ENCODE measurements at places on chromosomes 6 and 20.

GRCh38 chr20:49928411-49929141 lies 7.6 kb upstream of the RNF114 start:
- peak; percentile 81 for DNase-seq

- peak; percentile 44 for DNase-seq
Measured at GRCh38 chr6:168956884-168957730, 296.5 kb downstream of the THBS2 start.

DNA sequence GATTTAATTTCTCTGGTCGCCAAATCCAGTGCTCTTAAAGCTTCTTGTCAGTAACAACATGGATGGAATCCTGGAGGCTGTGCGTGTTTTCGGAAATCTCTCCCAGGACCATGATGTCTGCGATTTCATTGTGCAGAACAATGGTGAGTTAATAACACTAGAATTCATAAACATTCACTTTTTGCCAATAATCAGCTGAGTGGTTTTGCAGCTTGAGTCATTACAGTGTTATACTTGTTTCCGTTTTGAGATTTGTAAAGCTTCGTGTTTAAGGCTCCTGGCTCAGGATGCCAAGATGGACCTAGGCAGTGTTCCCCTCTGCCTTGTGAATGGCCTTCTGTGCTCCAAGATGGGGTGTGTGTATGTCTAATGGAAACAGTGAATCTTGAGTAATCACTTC lies 113.8 kb downstream of the ARMC2 start:
- DNase-seq = no peak

DNA sequence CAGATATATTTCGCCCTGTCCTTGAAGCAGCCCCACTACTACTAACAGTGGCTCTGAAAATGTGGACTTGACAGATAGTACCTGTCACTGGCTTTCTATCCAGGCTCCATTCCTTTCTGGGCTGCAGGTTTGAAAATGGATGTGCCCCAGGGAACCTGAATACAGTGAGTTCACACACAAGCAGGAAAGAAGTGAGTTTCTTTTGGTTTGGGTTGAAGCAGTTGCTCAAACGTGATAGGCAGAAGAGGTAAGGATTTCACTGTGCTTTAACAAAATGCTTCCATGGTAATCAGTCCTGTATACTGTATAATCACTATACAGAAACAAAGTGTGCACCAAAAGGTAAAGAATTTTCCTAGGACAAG lies 382.9 kb downstream of the PRKN start:
- no peak for DNase-seq

DNA sequence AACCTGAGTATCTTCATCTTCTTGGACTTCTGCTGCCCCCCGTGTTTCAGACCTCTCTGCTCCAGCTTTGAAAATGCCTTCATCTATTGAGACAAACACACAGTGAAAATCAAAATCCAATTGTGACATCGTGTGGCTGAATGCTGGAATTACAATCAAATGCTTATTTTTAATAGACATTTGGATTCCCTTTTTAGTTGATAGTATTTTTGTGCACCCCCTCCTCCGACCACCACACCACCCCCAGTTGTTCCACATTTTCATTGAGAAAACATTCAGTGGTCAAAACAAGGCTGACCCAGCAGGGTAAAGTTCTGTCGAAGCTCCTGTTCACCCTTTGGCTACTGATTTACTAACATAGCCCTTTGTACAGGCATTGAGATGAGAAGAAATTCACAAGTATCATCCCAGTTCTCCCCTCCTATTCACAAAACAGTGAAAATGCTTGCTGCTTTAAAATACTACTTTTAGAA lies 79.0 kb downstream of the NRSN1 start:
- DNase-seq = peak; percentile 38

GRCh38 chr6:3711776-3712175 lies 39.7 kb downstream of the PXDC1 start:
- DNase-seq = no peak

DNA sequence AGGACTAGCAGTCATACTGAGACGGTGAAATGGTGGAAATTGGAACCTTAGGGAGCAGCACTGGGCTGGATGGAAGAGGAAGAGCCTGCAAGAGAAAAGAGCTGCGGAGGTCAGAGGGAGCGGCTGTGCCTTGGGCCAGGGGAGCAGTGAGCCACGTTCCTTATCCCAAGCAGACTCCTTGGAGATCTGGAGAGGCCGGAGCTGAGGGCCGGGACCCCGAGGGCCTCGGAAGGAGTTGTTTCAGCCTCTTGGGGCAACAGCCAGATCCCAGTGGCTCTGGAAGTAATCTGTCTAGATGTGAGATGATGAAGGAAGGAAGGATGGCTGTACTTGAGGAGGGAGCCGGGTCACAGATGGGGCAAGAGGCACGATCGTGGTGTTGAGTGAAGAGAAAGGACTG lies 16.1 kb downstream of the PCMTD2 start:
- no peak for DNase-seq

- DNase-seq = no peak
Measured at GRCh38 chr20:9161311-9161710, 92.4 kb downstream of the PLCB4 start.

DNA sequence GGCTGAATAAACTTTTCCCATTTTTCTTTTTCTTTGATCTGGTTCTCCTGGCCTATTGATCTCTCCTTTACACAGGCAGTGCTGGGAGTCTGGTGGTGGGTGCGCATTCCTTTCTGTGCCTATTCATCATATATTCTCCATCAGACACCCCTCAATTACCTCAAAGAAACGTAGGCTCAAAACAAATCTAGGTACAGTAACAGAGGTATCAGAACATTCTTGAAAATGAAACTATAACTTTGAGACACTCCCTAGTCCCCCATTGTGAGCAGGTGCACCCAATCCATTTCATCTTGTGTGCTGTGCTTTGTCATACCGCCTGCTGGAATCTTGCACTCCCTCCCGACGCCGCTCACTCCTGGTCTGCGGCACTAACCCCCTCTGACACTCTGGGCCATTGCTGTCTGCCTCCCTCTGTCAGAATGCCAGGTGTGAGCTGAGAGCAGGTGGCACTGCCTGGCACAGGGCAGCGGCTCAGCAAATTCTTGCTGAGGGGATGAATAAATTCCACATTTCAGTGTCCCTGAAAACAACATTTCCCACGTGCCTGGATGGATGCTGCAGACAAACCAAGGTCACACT lies 303.4 kb upstream of the EXOC2 start:
- DNase-seq = no peak

- DNase-seq = no peak
Measured at GRCh38 chr20:20713244-20713765, 861 bp upstream of the RALGAPA2 start.

- DNase-seq = no peak
Measured at GRCh38 chr6:3297006-3297405, 38.3 kb downstream of the PSMG4 start.

GRCh38 chr6:161951126-161951525 lies 677.3 kb upstream of the AGPAT4 start:
- no peak for DNase-seq

GRCh38 chr6:137928286-137928685 lies 61.2 kb downstream of the TNFAIP3 start:
- no peak for DNase-seq

DNA sequence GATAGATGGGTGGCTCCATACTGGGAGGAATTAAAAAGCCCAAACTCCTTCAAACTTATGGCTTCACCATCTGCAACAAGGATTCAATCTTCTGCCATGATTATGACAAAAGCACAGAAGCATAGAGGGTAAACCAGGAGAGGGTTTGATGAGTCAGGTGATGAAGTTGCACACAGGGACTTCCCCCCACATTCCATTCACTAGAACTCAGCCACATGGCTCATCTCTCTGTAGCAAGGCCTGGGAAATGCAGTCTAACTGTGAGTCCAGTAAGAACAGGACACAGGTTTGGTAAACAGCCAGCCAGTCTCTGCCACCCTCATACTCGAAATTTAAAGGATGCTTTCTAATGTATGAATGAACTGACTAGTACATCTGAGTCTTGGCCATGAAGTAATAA lies 142.9 kb downstream of the HIVEP2 start:
- no peak for DNase-seq

DNA sequence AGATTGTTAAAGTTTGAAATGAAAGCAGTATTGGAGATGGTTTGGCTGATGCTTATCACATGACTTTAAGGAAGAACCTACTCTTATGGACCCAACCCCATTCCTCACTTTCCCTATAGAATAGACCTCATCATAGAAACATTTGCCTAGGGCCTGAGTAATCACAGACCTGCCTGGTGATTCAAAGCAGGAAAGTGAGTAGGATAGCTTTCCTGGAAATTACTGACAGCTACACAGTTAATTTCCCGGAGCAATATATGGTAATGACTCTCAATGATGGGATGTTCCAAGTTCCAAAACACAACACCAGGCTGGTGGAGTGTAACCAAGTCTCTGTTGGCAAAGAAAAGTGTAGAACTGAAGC lies 233.8 kb downstream of the SIM1 start:
- DNase-seq = no peak

- no peak for DNase-seq
Measured at GRCh38 chr20:49320460-49320859, 42.6 kb upstream of the ZNFX1 start.

DNA sequence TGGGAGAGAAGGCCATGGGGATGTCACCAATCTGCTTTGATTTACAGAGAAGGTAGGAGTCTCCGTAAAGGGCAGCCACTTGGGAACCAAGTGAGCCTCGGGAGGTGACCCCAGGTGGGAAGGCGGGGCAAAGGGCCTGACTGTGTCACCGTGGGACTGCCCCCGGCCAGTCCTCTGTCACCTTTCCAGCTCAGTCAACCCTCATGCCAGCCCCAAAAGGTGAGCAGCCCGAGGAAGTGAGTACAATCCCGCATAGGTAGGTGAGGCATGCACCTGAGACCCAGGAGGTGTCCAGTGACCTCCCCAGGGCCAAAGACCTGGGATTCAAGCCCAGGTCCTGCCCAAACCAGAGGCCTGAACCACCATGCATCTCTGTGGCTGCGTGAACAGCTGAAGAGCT lies 36.2 kb downstream of the BMP7 start:
- no peak for DNase-seq

DNA sequence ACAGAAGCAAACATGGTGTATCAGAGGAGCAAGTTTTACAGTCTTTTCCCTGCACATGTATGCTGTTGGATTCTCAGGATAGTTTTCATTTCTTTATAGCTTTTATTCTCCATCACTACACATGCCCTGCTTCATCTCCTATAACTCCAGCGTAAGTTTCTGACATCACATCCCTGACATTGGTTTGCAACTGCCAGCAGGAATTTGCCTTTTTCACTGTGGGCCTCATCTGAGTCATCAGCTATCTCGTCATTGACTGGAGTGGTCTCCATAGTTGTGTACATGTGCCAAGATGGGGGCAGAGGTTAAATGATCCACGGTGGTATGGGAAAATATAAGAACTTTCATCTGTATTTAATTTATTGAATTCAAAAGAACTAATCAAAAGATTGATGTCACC lies 96.7 kb downstream of the SLX4IP start:
- DNase-seq = no peak

- no peak for DNase-seq
Measured at GRCh38 chr6:152566103-152566875, 70.9 kb downstream of the SYNE1 start.

DNA sequence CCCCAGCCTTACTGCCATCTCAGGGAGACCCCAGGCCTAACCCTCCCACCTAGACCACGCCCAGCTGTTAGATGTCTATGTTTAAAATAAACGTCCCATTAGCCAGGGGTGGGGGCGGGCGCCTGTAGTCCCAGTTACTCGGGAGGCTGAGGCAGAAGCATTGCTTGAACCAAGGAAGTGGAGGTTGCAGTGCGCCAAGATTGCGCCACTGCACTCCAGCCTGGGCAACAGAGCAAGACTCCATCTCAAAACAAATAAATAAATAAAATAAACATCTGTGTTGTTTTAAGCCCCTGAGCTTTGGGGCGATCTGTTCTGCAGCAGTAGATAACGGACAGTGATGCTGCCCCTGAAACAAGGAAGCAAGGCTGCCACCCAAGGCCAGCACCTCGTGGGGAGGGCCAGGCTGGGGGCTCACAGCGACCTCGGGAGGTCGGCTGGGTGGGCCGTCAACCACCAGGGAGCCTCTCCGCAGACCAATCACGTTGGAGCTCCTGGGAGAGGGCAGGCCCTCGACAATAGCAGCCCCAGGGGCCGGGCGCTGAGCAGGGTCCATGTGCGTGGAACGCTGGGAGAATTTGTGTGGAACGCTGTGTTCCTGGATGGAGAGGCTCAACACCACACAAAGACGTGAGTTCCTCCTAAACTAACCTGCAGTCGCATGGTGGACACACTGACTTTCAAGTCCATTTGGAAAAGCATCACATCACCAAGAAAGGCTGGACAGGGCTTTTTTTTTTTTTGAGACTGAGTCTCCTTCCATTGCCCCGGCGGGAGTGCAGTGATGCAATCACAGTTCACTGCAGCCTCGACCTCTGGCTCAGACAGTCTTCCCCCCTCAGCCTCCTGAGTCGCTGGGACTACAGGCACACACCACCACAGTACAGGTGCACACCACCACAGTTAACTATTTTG lies 1.0 kb upstream of the HELZ2 start:
- no peak for DNase-seq

- no peak for DNase-seq
Measured at GRCh38 chr6:163418311-163419029, 4.0 kb downstream of the QKI start.

GRCh38 chr6:34529665-34530327 lies 26.3 kb downstream of the SPDEF start:
- no peak for DNase-seq

DNA sequence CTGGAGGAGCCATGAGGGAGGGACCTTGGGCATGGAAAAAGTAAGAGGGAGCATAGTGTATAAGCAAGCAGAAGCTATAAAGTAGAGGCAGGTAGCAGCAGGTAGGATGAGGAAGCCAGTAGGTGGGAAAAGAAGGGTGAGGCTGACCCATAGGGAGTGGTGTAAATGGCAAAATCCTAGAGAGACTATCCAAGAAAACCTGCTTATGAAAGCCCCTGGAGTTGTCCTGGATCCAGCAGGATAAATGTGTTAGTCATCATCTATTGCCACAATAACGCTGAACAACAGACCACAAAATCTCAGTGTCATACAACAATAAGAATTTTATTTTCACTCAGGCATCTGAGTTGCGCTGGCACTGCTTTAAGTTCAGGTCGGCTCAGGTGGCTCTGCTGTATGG lies 30.2 kb downstream of the CHD6 start:
- DNase-seq = no peak

GRCh38 chr6:16712255-16712930 lies 48.9 kb downstream of the ATXN1 start:
- no peak for DNase-seq

- no peak for DNase-seq
Measured at GRCh38 chr20:24998121-24998520, 5.6 kb upstream of the APMAP start.

GRCh38 chr6:28586324-28586723 lies 60.6 kb downstream of the GPX5 start:
- DNase-seq = no peak

GRCh38 chr20:59123011-59123677 lies 40.5 kb upstream of the ZNF831 start:
- no peak for DNase-seq

- DNase-seq = no peak
Measured at GRCh38 chr6:41954668-41955067, 13.1 kb upstream of the CCND3 start.

DNA sequence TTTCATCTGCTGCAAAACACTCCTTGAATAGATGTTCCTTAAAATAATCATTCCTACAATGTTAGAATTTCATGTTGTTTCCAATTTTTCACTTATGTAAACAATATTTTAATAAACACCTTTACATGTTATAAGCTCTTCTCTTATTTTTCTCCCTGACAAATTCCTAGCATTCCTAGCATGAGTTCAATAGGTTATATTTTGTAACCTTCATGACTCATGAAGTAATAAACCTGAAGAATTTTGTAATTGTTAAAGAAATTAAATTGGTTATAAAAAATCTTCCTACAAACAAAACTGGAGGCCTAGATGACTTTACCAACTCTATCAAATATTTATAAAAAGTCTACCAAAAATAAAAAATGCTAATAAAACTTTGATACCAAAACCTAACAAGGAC lies 66.3 kb downstream of the NT5E start:
- DNase-seq = no peak
